ENCODE measurements at places on chromosomes 3 and 15.

DNA sequence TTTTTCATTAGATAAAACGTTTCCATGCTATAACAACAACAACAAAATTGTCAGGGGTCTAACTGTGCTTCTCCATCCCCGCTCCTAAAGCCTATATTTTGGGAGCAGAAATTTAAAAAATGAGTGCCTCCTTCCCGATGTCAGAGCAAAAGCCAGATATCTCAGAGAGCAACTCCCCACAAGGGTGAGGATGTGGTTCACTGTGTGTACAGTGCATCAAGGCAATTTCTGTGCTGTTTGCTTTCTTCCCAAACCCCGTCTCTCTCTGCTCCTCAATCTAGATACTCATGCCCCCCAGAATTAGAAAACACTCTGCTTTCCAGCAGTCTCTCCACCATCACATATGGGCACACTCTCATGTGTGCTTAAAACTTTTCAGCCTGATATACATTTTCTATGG, 76.7 kb upstream of the MBNL1 start:
- DNase-seq: no peak

DNA sequence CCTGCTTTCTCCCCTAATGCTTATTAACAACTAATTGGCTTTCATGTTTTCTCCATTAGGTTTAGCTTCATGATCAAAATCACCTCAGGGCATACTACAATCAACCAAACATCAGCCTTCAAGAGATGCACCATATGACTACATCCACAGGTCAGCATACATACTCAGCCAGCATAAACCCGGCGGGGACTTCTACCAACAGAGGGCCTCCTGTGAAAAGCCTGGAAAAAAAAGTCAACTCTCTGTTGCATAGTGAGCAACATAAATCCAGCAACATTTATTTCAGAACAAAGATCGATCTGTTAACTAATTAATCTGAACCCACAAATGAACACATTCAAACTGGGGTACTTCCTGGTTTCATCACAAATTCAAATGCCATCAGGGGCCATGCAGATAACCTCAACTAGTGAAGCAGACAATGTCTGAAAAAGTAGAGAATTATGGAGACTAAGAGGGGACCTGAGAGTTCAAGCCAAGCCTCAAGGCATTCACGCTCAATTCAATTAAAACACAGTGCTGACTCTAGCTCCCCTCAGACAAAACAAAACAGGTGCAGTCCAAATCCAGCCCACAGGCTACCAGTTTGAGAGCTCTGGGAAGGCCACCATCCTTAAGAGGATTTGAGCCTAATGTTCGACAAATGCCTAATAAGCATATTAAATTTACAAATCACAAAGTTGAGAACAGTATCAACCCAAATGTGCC, 124.5 kb downstream of the MAGI1 start:
- DNase-seq: no peak

- DNase-seq: no peak
Observed at GRCh38 chr15:66147440-66147839, 106.1 kb downstream of the MEGF11 start.

DNA sequence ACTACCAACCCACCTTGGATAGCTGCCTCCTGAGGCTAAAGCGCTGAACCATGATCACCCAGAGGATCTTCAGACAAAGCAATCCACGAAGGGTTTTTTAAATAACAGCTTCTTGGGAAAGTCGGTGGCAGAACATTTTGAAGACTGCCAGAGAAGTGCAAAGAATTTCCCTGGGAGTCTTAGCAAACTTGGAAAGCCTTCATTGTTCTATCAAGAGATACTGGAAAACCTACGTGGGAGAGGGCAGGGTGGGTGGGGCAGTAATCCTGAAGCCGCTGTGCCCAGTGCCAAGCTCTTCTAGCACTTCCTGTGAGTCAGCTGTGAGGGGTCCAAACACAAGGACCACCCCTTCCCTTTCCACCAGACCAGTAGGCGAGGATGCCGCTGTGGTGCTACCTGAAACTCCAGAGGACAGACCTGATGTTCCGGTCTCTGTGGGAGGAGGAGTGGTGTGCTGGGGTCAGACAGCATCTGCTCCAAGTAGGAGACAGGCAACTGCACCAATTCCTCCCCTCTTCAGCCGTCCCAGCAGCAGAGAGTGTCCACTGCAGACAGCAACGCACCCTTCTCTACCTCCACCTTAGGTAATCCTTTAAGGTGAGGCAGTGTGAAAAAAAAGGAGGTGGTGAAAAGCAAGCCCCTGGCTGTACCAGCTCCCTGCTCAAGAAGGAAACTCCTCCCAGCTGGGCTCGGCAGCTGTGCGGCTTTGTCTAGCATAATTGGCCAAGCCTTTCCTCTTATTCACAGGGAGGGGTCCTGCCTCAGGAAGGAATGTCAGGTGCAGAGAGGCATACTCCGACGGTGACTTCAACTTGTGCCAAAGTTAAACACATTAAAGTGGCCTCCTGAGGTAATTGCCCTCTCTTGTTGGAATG, 99.0 kb downstream of the TMCC1 start:
- DNase-seq: peak; percentile 60

DNA sequence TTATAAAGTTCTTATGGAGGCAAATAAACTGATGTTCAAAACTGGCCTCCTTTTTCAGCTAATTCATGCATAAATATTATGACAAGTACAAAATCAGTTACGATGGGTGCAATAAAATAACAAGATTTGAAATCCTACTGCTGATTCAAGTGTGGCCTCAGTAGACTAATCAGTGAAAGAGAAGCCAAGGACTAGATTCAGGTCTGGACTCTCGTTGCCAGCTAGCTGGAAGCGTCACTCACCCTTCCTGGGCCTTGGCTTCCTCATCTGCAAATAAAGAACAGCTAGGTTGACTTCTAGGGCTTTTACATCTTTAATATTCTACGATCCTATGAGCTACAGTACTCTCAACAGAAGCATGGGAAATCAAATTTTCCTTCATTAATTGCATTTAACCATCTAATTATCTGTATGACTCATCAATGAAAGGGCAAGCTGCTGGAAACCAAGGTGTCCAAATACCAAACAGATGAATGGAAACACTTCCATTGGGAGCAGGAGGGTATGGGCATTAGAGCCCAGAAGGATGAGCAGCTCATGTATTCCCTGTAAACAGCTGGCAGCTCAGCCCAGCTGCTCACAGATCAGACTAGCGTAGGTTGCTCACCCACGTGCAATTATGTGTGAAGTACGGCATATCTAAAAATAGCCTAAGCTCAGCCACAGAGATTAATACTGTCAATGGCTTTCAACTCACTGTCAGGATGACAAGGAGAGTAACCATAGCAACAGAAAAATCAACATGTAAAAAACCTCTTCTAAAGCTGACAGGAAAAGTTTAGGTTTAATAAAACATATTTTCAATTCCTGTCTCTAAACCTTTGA, 294.8 kb downstream of the PLCL2 start:
- no peak for DNase-seq

DNA sequence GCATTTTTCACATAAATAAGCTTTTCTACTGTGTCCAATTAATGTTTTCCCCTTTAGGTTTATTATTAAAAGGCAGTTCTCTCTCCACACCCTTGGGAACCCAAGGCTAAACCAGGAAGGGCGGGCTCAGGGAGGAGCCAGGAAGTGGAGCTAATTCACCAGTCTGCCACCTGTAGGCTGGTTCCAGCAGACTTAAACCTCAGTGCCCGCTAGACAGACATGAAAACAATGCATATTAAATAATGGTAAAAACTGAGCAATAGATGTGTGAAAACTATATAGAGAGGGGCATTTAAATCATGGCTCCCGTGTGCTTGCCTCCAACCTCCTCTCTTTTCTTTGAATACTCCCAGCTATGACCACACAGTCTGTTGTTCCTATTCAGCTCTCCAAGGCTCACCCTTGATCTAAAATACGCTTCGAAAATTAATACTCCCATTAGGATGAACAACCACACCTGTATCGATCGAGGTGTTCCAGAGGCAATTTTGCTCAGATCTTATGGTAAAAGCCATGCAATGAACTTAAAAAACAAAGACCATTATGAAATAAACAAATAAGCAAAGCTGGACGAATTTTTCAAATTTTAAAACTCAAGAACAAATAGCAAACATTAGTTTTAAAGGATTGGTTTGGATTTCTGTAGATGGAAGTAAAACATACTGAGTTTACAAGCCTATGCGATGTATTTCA, 253.3 kb downstream of the TJP1 start:
- DNase-seq: peak; percentile 48

DNA sequence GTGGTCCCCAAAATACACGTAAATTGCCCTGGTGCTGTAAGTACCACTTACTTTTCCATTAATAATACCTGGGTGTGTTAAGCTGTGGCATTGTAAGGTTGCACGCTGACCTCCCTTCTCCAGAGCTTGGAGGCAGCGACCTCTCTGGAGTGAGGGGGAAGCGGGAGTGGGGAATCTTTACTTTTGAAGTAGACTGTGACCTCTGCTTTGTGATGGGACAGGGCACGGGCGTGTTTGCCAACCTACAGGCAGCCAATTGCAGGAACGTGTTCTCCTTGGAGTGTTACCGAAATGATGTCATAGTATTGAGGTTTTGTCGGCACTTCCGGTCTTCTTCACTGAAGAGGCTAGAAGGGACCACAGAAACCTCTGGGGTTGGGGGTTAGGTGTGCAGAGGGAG, 227.3 kb upstream of the C2CD4B start:
- DNase-seq: peak; percentile 51

DNA sequence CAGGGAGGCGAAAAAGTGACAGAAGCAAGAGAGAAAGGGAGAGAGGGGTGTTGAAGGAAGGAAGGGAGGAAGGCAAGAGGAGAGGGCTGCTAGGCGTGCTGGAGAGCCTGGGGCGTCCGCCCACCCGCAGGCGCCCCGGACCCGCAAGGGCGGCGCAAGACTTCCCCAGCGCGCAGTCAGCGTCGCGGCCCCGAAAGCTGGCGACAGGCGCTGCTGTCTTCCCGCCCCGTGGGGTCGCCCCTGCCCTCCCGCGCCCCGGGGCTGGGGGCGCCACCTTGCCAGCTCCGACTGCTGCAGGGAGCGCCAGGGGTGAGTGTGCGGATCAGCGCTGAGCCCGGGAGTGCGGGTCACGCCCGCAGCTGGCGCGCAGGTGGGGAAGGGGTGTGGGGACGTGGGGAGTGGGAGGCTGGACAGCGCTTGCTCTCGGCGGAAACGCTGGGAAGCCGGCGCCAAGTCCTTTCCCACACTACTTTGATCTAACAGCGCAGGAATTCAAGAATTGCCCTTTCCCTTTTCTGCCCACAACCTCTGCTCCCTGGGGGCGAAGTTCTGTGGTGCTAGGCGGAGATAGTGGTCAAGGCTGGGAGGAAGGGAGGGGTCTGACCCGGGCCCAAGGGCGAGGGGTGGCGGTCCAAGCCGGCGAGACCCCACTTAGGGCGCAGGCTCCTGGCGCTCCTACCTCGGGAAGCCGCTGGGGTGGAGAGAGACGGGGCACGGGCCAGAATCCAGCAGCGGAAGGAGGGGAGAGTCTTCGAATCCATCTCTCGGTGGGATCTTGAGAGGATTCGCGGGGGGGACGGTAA, 266.1 kb downstream of the CGGBP1 start:
- DNase-seq: peak; percentile 8

- DNase-seq: peak; percentile 85
Observed at GRCh38 chr3:128095222-128095703, 28.3 kb downstream of the RUVBL1 start.

DNA sequence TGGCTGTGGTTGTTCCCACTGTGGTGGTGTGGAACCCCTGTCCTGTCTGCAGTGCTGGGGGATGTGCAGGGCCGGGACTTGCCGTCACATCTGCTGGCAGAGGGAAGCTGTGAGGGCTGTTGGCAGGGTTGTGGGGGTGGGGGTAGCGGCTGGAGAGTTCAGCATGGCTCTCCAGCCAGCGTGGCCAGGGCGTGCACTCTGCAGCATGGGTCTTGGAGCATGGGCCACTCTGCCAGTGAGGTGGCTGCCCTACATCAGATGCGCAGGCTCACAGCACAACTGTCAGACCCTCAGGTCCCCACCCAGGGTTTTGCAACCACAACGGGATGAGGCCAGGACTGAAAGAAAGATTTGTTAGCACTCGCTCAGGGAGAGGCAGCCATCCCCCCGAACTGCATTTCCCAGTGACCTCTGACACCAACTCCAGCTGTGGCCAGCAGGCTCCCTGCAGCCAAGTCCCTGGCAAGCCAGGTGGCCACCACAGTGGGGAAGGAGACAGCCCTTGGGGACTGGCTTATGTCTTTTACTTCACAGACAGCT, 237.7 kb upstream of the LYSMD4 start:
- DNase-seq: no peak

Data from MG63 (cell line).